ENCODE measurements at places on chromosomes 12 and 14.
A peak's percentile ranks its signal among the peaks of the same experiment; 100 is the strongest.

- no peak for DNase-seq
Observed at GRCh38 chr14:90830931-90831701, 14.9 kb upstream of the TTC7B start.

DNA sequence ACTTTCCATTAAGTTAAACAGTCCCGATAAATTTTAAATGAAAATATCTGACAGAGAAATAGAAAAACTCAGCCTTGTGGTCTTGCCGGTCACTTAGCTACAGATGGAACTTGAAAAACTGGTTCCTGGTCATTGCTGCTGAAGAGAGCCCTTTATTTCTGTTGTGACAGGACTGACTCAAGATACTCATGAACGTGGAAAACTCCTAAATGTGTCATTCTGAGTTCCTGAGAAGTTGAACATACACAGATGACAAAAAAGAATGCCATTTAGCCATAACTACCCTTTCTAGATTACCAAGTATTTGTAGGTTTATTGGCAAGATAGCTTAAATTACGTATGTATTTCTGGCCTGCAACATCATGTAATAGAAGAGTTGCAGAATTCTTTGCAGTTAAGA is 134.2 kb downstream of the HMGA2 start:
- no peak for DNase-seq

DNA sequence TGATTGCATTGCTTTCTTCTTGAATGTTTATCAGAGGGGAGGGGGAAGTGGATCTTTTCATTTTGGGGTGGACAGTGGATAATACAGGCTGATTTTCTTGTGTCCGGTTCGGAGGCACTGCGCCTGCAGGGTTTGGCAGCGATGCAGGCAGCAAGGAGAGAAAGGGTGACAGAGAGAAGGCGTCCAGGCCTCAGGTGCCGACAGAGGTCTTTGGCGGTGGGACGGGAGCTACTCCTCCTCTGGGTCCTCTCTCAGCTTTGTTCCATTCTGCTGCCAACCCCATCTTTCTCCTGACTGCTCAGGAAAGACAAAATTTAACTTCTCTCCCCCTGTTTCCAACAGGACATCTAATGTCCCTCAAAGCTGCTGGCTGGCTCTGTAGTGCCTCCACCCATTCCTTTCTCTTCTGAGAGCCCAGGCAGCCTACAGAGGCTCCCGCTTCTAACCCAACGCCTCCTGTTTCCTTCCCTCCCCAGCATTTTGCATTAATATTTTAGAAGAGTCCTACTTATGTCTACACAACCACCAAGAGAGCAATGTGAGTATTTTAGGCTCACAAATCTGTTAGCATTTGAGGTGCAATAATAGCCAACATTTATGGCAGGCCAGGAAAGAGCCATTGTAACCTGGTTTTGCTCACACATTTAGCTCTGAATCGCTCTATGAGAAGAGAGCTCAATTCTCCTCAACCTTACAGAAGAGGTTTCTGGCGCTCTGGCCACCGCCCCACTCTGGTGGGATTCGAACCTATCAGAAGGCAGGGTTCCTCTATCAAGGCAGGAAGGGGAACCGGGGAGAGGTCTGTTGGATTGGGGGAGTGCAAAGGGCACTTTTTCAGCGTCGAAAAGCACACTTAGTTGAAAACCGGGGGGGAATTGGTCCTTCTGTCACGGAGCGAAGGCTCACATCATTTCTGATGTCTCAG is 7.1 kb upstream of the TBX5 start:
- DNase-seq, result no peak

DNA sequence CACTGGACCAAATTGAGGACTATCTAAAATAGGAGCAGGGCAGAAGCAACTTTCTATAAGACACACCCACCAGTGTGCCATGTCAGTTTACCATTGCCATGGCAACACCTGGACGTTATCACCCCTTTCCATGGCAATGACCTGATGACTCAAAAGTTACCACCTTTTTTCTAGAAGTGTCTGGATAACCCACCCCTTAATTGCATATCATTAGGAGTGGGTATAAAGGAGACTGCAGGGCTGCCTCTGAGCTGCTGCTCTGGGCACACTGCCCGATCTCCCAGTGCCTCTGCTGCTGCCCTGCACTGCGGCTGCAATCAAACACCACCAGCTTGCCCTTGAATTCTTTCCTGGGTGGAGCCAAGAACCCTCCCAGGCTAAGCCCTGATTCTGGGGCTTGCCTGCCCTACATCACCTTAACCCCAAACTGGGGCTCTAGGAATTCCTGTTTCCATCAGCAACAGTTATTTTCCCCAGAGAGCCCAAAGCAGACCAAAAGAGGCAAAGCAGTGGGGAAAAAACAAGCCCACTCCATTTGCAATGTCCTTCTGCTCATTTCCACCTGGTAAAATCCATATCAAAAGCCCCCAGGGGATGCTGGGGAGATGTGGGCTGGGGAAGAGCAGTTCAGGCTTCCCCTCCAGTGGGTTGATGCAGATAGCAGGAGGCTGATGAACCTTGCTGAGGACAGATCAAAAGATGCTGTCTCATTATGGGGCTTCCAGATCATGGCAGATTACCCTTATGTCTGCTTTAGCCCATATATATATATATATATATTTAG is 129.5 kb upstream of the NCOR2 start:
- peak; percentile 21 for DNase-seq

GRCh38 chr14:103246070-103246469 is 88.0 kb upstream of the EIF5 start:
- DNase-seq, result no peak

DNA sequence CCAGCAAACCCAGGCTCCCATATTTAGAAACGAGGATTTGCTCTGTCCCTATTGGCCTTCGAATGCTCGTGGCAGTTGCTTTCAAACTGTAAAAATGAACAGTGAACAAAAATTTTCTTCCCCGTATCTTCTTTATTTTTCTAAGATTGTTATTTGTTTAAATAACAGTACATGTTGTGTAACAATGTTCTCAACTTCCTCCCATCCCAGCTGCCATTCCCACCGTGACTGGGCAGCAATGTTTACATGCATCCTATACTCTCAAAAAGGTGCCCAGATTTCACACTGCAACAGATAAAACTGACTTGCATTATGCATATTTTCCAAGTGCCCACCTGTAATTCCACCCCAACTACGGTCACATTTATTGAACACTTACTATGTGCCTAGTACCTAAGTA is 12.8 kb downstream of the VCPKMT start:
- no peak for DNase-seq

DNA sequence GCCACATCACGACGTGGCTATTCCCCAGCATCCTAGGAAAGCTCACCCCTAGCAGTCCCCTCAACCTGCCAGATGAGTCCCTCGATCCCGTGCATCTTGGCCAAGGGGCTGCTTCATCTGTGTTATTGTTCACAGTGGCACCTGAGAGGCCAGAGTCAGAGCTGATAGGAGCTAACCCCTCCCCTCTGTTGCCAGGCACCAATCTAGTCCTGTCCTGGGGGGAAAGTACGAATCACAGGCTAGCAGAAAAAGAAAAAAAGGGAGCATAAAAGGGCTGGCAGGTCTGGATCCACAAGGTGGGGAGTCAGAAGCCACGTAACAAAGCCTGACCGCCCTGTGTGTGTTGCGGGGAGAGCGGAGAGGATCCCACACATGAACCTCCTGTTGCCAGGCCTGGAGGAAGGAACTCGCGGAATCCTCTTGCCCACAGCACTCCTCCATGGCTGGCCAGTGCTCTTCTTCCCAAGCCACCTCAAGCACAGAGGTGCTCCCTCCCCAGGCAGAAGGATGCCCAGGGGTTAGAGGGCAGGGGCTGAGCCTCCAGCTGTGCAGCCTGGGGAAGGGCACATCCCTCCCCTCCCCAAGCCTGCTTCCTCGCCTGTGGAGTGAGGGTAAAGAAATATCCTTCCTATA is 91.8 kb downstream of the ITPK1 start:
- no peak for DNase-seq

DNA sequence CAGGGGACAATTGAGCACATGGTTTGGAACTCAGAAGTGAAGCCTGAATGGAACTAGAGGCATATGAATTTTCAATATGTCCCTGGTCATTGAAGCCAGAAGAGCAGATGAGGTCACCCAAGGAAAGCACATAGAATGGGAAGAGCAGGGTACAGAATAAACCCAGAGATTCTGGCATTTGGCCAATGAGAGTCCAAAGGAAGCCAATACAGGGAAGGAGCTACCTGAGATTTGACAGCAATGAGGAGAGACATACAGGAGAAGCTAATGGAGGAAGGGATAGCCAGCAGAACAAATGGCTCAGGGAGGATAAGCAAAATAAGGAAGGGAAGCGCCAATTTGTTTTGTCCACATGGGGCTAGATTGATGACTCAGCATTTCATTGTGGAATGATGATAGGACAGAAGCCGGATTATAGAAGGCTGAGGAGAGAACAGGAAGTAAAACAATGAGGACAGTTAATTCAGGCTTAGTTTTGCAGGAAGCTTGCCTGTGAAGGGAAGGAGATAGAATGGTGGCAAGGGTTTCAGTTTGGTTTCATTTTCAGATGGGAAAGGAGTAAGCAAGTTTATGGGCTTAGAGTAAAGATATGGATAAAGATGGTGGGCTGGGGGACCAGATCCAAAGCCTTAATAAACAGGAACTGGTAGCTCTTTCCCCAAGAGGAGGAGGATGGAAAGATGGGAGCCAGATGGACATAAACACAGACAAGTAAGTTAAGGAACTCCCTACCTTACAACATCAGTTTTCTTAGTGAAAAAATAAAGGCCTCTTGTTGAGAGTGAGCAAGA is 3.2 kb upstream of the SPTSSA start:
- DNase-seq, result peak; percentile 87

- DNase-seq, result no peak
Observed at GRCh38 chr12:31929027-31929526, 30.1 kb upstream of the RESF1 start.

GRCh38 chr14:75363570-75364227 is 64.1 kb upstream of the JDP2 start:
- no peak for DNase-seq

DNA sequence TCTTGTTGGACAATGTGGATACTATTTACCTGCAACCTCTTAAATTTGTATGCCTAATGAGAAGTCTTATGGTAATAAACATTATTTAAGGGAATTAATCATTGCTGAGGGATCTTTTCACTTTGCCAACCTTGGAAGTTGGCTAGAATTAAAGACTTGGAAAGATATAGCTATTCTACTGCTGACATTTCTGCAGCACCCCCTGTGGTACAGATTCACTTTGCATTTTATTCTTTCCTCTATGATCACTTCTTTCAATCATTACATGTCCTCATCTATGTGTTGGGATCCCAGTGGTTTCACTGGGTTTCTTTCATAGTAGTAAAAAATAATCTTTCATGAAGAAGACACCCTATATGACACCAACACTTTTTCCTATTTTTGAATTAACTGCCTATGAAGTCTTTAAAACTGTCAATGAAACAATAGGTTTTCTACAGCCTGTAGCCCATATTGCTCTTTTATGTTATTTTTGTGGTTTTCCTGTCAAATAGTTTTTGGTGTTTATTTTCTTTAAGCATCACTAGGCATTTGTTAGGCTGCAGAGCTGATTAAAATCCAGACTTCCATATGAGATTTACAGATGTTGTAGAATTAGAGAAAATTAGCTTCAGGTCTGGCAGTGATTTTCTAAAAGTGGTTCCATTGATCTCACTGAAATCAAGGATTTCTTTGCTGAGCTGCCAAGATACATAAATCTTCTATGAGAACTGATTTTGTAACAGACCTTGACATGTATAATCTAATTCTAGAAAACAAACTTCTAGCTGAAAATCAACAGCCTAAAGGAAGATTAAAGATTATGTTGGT is 256.1 kb downstream of the NAV3 start:
- DNase-seq, result peak; percentile 34

DNA sequence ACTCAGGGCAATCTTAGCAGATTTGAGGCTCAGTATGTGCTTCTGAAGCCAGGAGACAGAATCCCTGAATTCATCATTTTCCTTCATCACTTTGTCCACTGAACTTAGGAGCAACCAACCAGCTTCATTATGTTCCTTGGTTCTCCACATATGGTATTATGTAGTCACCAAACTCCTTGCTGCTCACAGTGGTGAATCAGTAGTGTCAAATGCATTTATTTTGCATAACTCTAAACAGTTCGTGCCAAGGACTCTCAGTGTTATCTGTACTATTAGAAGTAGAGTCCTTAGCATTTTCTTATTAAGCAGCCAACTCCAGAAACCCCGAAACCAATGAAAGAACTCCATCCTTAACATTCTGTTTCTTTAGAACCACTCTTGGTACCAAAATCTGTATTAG is 466.9 kb upstream of the RGS6 start:
- DNase-seq, result no peak

GRCh38 chr12:20852649-20853048 is 42.1 kb downstream of the SLCO1B3 start:
- no peak for DNase-seq

GRCh38 chr14:105549481-105549880 is 23.1 kb downstream of the TMEM121 start:
- DNase-seq, result no peak

- no peak for DNase-seq
Observed at GRCh38 chr12:2851931-2852330, 4.9 kb downstream of the TEX52 start.

- no peak for DNase-seq
Observed at GRCh38 chr14:100425429-100425827, 102.3 kb downstream of the SLC25A47 start.

DNA sequence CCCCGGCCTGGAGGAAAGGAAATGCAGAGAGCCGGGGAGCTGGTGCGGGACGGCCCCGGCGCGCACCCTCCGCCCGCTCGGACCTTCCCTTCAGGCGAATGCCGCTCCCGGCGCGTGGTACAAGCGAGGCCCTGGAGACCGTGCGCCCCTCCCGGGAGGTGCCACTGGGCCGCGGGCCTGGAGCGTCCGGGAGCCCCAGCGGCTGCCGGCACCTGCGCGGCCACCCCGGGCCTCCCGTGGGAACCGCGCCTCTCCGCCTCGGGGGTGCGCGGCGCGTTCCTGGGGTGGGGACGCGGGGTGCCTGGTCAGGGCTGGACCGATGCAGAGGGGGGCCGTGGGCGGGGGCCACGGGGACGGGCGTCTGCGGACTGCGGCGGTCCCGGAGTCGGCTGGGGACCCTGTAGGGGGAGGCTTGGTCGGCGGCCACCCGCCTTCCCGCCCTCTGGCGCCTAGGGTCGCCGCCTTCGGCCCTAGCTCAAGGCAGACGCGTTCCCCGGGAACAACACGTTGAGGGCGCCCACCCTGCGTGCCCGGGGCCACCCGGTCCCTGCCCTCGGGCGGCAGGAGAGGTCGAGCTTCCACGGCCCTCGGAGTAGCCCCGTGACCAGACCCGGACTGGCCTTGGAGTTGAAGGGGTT is 599 bp downstream of the PAPLN start:
- no peak for DNase-seq

DNA sequence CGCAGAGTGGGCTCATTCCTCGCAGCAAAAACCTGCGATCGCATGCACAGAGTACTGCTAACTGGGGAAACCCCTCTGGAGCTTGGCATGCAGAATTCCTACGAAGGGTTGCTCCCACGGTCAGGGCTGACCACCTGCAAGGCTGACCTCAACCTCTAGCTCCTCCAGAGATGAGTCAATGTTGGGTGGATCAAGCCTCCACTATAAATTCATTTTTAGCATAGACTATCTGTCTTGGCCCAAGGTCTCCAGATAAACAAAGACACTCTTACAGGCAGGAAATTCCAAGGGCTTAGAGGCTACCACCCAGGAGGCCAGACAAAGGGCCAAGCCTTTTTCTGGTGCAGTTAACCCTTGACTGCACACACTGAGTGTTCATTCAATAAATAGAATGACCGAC is 296.5 kb downstream of the TMEM132D start:
- DNase-seq, result no peak

- peak; percentile 90 for DNase-seq
Observed at GRCh38 chr12:124568431-124569374, 1.3 kb upstream of the NCOR2 start.
